ENCODE measurements at places on chromosomes 2 and 18. TPM values are rescaled to one million over a fixed set of nuclear protein-coding genes. Genes with fewer than 3 reads are reported as not detected.
A peak's percentile ranks its signal among the peaks of the same experiment; 100 is the strongest.

DNA sequence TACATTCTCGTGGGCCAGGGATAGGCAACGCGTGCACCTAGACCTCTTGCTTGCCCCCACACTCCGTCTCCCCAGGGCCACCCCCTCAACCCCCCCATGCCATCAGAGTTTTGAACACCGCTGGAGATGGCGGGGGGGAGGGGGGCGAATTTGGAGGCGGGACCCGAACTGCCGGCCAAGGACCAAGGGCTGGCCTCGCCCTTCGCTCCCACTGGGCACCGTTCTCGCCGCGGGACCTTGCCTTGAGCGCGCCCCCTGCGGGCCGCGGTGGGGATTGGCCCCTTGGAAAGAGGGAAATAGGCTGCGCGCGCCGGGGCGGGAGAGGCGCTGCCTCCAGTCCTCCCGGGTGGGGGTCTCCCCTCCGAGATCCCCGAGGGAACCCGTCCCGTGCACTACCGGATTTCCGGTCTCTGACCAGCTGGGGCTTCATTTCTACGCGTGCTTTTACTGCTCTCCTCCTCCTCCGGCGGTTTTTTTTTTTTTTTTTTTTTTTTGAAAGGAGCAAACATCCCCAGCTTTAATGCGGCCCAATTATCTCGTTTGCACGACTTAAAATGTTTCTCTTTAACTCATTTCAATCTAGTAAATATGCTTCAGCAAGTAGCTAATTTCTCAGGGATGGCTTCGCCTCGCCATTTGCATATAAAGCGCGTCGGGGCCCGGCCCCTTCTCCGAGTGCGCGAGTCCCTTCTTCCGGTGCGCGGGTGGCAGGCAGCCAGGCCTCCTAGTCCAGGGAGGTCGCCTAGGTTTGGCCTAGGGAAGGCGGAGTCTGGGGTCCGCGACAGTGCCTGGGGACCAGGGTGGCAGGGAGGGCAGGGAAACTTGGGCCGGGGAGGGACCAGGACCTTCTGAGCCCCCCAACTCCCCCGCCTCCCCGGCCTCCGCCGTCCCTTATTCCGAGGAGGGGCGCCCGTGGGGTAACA lies 10.0 kb upstream of the GBX2 start:
- DNase-seq = peak; percentile 75

GRCh38 chr2:140593132-140593531 lies 1537.7 kb downstream of the LRP1B start:
- no peak for DNase-seq

GRCh38 chr2:98577313-98577712 lies 31.0 kb downstream of the COA5 start:
- no peak for DNase-seq

DNA sequence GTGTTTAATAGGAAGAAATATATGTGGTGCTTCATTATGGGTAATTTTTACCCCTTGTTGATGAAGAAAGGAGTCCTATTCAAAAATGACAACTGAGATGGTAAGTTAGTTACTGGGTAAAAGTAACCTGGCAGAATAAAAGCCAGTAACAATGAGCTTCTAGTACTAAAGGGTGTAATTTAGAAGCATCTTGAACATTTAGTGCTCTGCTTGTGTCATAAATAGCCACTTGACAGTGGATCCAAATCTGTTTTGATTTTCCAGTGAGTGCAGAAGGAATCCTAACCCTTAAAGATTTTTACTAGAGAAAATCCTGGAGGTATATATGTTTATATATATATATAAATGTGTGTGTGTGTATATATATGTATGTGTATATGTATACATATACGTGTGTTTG lies 15.1 kb downstream of the COMMD1 start:
- no peak for DNase-seq

Gene CCDC74B
- total RNA-seq = 60.1 TPM

DNA sequence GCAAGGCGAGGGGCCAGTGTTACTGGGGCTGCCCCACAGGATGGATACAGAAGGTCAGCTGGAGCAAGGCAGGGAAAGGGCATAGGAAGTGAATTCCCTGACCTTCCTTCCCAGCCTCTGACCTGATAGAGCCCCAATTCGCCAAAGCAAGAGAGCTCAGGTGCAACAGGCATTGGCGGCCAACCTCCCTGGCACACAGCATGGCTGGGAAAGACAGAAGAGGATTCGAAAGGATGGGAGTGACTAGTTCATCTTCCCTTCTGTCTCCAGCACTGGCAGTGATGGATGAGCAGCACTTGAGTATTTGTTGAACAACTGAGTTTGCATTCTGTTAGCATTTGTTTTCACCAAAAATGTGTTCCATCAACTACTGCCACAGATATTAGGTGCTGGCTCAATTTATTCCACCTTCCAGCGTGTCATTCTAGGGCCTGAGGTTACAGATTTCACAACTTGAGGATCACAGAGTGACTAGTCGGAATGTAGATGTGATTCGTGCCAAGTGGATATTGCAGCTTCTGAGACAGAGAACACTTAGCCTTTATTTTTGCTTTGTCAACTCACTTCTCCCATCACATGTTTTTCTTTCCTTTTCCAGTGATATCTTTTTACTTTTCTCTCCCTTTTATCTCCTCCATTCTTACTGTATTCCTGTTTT lies 6.2 kb downstream of the COPS8 start:
- DNase-seq = no peak

GRCh38 chr18:80076379-80076778 lies 32.7 kb upstream of the ADNP2 start:
- DNase-seq = no peak

DNA sequence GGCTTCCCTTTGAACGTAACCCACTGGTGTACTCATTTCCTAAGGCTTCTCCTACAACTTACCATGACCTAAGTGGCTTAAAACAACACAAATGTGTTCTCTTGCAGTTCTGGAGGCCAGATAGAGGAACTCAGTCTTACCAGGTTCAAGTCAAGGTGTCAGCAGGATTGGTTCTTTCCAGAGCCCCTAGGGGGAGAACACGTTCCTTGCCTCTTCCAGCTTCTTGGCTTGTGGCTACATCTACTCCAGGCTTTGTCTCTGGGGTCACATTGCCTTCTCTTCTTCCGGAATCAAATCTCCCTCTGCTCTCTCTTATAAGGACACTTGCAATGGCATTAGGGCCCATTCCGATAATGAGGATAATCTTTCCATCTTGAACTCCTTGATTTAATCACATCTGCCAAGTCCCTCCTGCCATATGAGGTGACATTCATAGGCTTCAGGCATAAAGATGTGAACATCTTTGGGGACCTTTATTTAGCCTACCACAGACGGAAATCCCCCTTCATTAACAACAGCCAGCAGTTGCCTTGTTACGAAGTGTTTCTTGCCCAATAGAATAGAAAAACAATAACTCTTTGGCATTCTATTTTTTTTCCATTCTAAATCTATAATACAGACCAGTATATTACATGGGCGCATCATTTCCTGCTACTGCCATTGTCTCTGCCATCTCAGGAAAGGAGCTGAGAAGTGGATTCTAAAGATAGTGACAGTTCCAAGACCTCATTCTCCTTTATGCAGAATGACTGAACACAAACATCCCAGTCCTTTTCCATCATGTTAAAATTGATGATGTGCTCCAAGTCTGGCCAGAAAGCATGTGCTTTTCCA lies 362.0 kb downstream of the ZNF521 start:
- DNase-seq = no peak

DNA sequence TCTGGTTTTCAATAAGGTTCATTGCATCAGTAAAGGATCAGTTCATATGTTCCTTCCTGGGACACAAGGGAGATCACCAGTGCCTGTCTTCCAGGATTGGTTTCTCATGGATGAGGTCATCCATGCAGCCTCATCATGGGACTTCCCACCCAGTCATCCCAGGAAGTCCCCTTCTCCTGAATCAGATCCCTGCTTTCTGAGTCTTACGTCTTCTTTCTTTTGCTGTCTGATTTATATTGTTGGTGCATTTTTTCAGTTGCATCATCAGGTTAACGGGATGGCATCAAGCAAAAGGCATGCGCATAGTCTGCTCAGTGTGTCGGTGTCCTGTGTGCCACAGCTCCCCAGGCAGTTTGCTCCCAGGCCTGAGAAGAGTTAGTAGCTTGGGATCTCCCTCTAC lies 105.9 kb downstream of the SOX11 start:
- DNase-seq = peak; percentile 92

Gene SCYGR4
- not detected for total RNA-seq

Gene D2HGDH
- 14.6 TPM for total RNA-seq

DNA sequence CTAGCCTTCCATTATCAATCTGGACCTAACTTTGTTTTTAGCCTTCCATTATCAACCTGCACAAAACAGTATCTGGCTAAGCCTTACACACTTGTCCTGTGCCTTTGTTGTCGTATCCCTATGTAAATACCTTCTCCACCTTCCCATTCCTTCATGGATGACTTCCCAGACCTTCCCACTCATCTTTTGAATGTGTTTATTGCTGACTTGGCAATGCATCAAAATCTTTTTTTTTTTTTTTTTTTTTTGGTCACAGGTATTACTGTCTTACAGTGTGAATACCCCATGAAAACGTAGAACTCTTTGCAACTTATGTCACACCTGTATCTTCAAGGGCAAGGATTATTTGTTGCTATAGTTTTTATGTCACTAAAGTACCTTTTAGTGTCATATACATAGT lies 25.7 kb downstream of the RPE start:
- DNase-seq = no peak

DNA sequence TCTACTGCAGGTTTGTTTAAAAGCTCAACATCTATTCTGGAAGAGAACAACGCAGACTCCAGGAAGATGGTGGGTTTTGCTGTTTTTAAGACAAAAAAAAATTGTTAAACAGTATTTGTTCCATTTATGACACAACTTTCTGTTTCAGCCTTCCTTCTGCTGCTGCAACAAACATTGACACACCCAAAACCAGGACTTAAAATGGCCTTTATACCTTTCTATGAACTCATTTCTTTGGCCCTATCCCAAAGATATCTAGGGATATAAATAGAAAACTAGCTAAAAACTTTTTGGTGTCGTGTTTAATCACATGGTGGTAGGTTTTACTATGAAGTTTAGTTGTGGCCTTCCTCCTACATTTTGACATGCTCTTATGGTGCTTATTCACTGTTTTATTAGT lies 964 bp upstream of the GALNT3 start:
- peak; percentile 11 for DNase-seq

- DNase-seq = no peak
Measured at GRCh38 chr2:152449578-152449977, 114.6 kb downstream of the FMNL2 start.

GRCh38 chr2:28638102-28638501 lies 113.5 kb upstream of the PPP1CB start:
- DNase-seq = no peak

DNA sequence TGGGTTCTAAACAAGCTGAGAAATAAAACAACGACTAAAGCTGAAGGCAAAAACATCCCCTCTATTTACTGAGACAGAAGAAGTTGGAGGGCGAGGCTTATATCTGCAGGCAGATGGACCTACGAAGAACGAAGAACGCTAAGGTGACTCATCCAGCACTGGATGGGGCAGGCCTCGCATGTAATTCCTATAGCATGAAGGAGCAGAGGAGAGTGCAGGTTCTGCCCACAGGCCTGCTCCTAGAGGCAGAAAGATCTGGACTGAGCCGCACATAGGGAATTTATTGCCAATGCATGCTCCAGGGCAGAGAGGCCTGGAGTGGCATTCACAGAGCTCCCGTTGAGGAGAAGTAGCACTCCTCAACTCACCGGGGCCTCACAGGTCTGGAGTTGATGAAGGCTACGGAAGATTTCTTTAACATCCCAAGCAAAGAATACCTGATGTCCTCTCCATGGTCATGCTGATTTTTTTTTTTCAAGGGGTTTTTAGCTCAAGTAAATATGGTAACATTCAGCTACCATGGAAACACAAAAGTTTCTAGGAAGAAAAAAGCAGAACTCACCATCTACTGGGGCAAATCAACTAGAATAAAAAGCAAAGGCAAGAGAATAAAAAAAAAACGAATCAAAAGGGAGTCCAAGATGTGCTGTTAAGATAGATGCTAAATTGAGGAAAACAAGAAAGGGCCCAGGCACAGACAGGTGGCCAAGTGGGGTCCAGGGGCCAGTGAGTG lies 10.4 kb upstream of the METTL21A start:
- DNase-seq = peak; percentile 14

DNA sequence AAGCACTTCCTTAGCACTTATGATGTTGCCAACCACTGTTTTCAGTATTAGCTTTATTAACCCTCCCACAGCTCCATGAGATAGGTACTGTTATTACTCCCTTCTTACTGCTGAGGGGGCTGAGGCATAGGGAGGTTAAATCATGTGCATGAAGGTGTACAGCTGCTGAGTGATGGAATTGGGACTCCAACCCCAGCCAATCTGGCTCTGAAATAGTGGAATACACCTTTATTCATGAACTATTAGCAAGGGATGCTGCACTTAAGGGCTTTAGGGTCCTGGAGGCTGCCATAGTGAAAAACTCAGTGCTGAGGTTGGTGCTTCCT lies 19.2 kb downstream of the SMARCAL1 start:
- no peak for DNase-seq

GRCh38 chr2:234444893-234445292 lies 52.0 kb downstream of the ARL4C start:
- peak; percentile 78 for DNase-seq

GRCh38 chr2:184599872-184600222 lies 1.5 kb downstream of the ZNF804A start:
- DNase-seq = peak; percentile 5

Gene DSG1
- not detected for total RNA-seq

- DNase-seq = no peak
Measured at GRCh38 chr2:12261986-12262680, 454.6 kb upstream of the TRIB2 start.

DNA sequence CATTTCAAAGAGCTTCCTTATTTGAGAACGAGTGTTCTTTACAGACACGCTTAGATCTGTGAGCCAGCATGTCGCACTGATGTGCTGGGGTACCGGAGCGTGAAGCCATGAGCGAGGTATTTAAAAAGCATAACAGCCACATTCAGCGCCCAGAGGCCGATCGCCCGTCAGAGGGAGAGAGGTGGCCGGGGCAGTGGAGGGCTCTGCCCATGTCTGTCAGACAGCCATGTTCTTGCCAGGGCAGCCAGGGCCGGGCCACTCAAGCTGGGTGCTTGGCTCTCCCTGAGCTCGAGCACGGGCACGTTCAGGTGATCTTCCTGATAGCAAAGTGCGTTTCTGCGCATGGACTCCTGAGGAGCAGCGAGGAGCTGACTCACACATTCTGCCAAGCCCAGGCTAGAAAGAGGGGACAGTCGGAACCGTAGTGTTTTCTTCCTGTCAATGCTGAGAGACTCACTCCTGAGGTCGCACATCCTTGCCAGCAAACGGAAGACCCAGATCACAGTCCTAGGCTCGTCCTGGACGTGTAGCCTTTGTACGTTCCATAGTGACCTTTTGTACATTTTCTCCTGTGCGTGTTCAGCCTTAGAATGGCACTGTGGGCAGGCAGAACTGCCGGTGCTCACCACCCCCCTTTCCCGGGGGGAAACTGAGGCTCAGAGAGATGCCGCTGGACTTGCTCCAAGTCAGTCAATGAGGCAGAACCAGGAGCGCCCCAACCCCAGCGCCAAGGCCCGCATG lies 100.7 kb downstream of the NFATC1 start:
- no peak for DNase-seq

Gene KCNIP3
- total RNA-seq = 7.3 TPM

Gene CHST9
- not detected for total RNA-seq

GRCh38 chr2:225274751-225275150 lies 124.8 kb upstream of the NYAP2 start:
- DNase-seq = no peak

DNA sequence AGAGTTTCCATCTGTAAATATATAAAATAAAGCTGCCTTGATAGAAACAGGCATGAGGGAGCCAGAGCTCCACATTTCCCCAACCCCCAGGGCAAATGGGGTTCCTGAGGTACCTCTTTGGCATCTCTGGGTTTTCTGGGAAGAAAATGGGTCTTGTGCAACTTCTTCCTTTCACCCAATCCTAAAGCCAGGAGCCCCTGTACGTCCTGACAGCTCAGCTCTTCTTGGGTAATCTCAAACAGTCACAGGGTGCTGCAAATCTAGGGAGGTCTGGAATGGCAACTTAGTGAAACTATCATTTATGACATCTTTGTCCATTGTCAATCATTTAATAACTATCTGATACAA lies 36.6 kb upstream of the STAT1 start:
- no peak for DNase-seq
